ENCODE measurements at places on chromosomes 7 and 10. TPM values are rescaled to one million over a fixed set of nuclear protein-coding genes. Genes with fewer than 3 reads are reported as not detected.

The SEMA3D gene
- total RNA-seq, result 4.2 TPM

The DRGX gene
- total RNA-seq, result 0.09 TPM

The INHBA gene
- total RNA-seq, result 15.0 TPM

The DGKI gene
- 1.4 TPM for total RNA-seq

The UNCX gene
- not detected for total RNA-seq

The SPDYE8 gene
- not detected for total RNA-seq

DNA sequence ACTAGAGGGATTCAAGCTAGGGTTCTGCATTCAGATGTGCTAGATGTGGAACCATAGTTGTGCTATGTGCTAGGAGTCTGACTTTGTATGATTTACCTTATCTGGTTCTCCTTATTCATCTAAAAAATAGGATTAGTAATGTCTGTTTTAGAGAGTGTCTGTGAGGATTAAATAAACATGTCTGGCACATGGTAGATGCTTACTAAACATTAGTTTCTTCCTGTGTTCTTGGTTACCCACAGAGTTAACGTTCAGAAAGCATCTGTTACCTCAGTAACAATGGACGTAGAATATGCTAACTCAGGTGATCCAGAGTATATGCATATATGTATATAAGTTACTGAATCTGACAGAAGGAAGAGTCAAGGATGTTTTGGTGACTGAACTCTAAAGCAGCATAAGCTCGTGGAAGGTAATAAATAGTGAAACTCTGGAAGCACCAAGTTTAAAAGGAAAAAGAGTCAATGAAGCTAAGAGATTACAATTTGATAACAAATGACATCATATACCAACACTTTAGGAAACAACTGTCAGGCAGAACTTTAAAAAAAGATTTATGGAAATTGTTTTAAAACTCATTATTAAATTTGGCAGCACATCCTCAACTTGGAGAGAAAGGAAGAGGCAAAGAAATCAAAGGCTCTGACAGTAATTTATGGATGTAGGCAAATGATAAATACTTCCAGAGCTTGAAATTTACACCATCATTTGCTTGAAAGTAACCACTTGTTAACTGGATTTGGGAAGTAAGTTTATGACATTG, 127.0 kb downstream of the CCNY start:
- DNase-seq, result no peak
- H3K36me3 ChIP-seq, result no peaks in the 10 kb centered on the region
- H3K4me3 ChIP-seq, result no peak overlapping the region
- H3K4me1 ChIP-seq, result peaks cover 56% of the 10 kb centered on the region
- no peaks in the 10 kb centered on the region for H3K27me3 ChIP-seq
- peak overlapping the region; percentile 38 for H3K27ac ChIP-seq

DNA sequence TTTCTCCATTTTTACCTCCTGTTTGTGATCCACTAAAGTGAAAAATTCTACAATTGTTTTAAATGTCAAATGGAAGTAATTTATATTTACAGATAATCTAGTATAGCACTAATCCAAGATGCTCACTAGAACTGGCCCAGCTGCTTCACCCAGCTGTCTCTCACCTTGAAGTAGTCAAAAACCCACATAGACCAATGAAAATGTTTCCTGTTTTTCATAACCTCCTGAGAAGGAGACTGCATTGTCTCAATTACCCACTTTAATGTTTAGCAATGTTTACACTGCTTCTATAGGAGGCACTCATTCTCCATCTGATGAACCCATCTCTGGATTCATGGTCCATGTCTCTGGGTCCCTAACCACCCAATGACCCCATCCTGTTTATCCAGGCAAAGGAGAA, 56.1 kb upstream of the ADO start:
- H3K27me3 ChIP-seq, result no peaks in the 10 kb centered on the region
- DNase-seq, result no peak
- H3K27ac ChIP-seq, result no peak overlapping the region
- no peaks in the 10 kb centered on the region for H3K4me1 ChIP-seq
- no peaks in the 10 kb centered on the region for H3K36me3 ChIP-seq
- H3K4me3 ChIP-seq, result no peak overlapping the region

DNA sequence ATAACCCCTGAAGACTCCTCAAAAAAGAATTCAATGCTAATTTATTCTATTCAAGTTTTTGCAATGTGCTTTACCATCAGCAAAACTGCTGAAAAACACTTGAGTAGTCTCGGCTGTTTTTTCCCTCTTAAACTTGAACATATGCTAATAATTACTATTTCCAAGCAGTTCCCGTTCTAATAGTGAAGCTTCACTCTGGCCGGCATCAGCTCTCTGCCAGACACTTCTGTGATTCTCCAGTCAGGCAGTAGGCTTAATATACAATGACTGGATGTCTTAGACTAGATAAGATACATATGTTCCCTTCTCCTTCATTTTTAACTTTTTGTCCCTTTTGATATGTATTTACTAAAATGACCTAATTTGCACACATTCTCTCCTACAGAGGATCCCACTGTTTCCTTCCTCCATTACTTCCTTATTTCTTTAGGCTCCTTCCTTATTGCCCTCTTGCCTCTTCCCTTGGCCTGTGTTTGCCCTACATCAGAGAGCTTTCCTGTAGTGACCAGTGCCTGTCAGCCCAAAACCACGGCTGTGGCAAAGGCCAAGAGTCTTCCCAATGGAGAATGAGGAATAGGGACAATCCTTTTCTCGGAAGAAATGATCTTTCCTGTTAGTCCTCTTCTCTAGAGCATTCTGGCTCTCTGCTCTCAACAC, 23.5 kb downstream of the HEPACAM2 start:
- no peaks in the 10 kb centered on the region for H3K4me1 ChIP-seq
- no peaks in the 10 kb centered on the region for H3K36me3 ChIP-seq
- H3K27me3 ChIP-seq, result no peaks in the 10 kb centered on the region
- no peak overlapping the region for H3K4me3 ChIP-seq
- no peak for DNase-seq
- H3K27ac ChIP-seq, result no peak overlapping the region

GRCh38 chr10:75950307-75950706, 518.9 kb downstream of the LRMDA start:
- DNase-seq, result no peak
- H3K36me3 ChIP-seq, result no peaks in the 10 kb centered on the region
- H3K4me1 ChIP-seq, result peaks cover 4% of the 10 kb centered on the region

DNA sequence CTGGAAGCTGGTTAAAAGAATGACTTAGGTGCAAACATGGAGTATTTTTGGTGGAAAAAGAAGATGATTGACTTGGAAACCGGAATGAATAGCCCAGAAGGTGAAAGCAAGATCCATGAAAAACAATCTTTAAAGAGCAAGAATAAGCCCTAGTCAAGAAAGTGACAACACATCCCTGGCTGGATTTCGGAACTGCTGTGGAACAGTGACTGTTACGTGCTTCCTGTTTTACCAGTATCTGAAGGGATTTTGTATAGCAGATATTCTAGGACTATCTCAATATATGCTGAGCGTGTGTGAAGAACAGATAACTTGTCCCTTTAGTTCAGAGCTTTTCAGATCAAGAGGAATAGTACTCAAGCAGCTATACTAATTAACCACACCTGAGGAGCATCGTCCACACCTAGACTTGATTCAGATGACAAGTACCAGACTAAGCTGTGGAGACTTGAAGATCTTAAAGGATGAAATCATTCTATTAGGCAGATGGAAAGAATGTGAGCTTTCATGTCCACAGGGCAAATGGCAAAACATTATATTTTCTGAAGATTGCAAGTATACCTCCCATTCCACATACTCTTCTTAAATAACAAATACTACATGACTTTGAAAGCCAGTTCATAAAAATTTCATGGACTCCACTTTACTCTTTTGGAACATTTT, 11.5 kb upstream of the TES start:
- H3K27me3 ChIP-seq, result no peaks in the 10 kb centered on the region
- no peaks in the 10 kb centered on the region for H3K4me1 ChIP-seq
- no peak overlapping the region for H3K4me3 ChIP-seq

- H3K27me3 ChIP-seq, result no peaks in the 10 kb centered on the region
- no peak for DNase-seq
- no peaks in the 10 kb centered on the region for H3K36me3 ChIP-seq
- no peaks in the 10 kb centered on the region for H3K4me1 ChIP-seq
- H3K27ac ChIP-seq, result no peak overlapping the region
- no peak overlapping the region for H3K4me3 ChIP-seq
Measured at GRCh38 chr7:79833616-79834015, 301.0 kb upstream of the GNAI1 start.

DNA sequence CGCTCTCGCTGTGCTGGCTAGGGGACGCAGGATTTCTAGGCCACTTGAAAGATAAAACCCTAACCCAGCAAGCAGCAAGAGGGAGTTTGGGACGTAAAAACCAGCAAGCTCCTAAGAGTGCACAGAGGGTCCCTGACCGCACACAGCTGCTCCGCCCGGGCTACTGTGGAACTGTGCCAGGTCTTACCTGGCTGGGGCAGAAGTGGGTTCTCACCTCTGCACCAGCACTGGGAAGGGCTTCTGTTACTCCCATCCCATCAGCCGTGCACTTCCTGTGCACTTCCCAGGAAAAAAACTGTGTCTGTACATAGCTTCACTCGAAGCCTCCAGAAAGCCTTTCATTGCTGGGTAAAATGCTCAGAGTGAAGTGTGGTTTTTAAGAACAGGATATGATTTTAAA, 45.9 kb upstream of the PTF1A start:
- no peaks in the 10 kb centered on the region for H3K4me1 ChIP-seq
- H3K4me3 ChIP-seq, result no peak overlapping the region
- H3K27ac ChIP-seq, result no peak overlapping the region
- no peaks in the 10 kb centered on the region for H3K36me3 ChIP-seq
- H3K27me3 ChIP-seq, result no peaks in the 10 kb centered on the region

- DNase-seq, result peak; percentile 57
- no peaks in the 10 kb centered on the region for H3K36me3 ChIP-seq
- H3K4me3 ChIP-seq, result no peak overlapping the region
- peak overlapping the region; percentile 59 for H3K27ac ChIP-seq
- H3K27me3 ChIP-seq, result no peaks in the 10 kb centered on the region
Measured at GRCh38 chr10:3424111-3424851, 251.7 kb upstream of the PITRM1 start.

DNA sequence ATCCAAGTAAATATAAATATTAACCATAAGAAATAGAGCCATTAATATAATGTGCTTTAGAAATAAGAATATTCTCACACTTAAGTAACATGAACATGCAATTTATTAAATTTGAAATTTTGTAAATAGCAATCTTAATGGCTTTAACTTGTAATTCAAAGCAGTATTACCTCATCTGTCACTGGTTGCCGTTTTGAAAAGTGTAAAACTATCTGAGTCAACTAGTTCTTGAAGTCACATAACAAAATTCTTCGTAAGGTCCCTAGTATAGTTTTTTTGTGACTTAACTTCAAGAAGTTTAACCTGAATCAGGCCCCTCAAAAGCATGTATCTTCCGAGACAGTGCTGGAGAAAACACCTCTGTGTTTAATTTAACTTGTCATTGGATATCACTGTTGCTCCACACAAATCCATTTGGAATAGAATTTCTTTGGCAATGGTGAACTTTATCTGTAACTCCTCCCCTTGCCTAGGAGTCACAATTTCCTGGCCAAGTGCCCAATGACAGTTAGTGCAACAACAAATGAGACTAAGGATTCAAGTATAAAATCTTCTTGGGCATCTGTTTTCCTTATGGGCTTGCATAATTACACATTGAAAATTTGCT, 47.1 kb downstream of the NT5C2 start:
- no peak for DNase-seq
- no peaks in the 10 kb centered on the region for H3K27me3 ChIP-seq
- peaks cover 5% of the 10 kb centered on the region for H3K36me3 ChIP-seq
- peaks cover 13% of the 10 kb centered on the region for H3K4me1 ChIP-seq
- no peak overlapping the region for H3K27ac ChIP-seq

- no peaks in the 10 kb centered on the region for H3K4me1 ChIP-seq
- no peaks in the 10 kb centered on the region for H3K27me3 ChIP-seq
- H3K36me3 ChIP-seq, result no peaks in the 10 kb centered on the region
- DNase-seq, result no peak
Measured at GRCh38 chr7:113179313-113179712, 61.0 kb upstream of the SMIM30 start.

GRCh38 chr7:130917669-130918128, 183.7 kb upstream of the KLF14 start:
- no peak for DNase-seq
- no peaks in the 10 kb centered on the region for H3K36me3 ChIP-seq
- no peak overlapping the region for H3K4me3 ChIP-seq
- H3K27ac ChIP-seq, result peak overlapping the region; percentile 12

DNA sequence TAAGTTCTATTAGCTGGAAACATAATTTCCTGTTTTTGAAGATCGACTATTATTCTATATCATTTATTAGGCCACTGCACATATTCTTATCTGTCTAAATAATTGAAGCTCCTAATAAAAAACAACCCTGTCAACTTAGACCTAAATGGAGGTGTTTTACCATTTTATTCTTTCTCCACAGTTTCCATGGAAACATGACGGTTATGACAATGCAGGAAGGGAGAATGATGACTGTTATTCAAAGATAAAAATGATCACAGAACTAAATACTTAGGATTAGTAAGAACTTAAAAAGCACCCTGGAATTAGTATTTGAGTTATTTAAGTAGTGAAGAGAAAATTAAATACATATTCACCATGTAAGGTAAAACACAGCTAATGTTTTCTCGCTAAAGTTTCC, 119.9 kb upstream of the DKK1 start:
- H3K4me1 ChIP-seq, result no peaks in the 10 kb centered on the region
- H3K4me3 ChIP-seq, result no peak overlapping the region
- H3K27me3 ChIP-seq, result no peaks in the 10 kb centered on the region
- H3K27ac ChIP-seq, result no peak overlapping the region
- no peak for DNase-seq
- H3K36me3 ChIP-seq, result no peaks in the 10 kb centered on the region

GRCh38 chr10:107834706-107835105, 670.2 kb upstream of the SORCS1 start:
- DNase-seq, result no peak
- H3K36me3 ChIP-seq, result no peaks in the 10 kb centered on the region
- H3K27ac ChIP-seq, result no peak overlapping the region
- H3K27me3 ChIP-seq, result no peaks in the 10 kb centered on the region
